ENCODE measurements at places on chromosomes 1 and 21. TPM values are rescaled to one million over a fixed set of nuclear protein-coding genes. Genes with fewer than 3 reads are reported as not detected.

DNA sequence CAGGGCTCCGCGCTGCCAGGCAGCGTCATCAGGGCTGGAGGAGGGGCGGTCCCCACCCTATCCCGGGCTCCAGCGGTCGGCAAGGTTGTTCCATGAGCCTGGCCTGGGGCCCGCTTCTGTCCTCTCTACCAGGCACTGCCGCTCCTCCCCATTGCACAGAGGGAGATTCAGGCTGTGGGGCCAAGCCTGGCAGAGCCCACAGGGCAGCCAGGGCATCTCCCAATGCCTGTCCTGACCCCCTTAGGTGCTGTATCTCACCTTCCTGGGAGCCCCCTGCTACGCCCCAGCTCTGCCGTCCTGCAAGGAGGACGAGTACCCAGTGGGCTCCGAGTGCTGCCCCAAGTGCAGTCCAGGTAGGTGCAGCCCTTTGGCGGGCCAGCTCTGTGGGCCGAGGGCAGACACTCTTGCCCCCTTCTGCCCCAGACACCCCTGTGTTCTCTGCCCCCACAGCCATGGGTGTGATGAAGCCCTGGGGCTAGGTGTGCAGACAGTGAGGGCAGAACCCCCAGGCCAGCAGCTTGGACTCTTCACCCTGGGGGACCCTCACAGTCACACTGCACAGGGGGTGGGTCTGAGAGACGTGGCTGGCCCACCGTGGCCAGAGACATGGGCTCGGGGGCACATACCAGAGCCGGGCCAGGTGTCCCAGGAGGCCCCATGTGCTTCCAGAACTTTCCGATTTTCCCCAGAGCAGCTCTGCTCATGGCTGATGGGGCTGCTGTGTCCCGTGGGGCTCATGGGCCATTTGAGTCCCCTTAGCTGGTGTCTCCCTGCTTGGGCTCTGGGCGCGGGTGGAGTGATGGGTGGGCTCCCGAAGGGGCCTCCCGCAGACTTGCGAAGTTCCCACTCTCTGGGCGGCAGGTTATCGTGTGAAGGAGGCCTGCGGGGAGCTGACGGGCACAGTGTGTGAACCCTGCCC lies 1.6 kb downstream of the TNFRSF14 start:
- DNase-seq, result no peak

DNA sequence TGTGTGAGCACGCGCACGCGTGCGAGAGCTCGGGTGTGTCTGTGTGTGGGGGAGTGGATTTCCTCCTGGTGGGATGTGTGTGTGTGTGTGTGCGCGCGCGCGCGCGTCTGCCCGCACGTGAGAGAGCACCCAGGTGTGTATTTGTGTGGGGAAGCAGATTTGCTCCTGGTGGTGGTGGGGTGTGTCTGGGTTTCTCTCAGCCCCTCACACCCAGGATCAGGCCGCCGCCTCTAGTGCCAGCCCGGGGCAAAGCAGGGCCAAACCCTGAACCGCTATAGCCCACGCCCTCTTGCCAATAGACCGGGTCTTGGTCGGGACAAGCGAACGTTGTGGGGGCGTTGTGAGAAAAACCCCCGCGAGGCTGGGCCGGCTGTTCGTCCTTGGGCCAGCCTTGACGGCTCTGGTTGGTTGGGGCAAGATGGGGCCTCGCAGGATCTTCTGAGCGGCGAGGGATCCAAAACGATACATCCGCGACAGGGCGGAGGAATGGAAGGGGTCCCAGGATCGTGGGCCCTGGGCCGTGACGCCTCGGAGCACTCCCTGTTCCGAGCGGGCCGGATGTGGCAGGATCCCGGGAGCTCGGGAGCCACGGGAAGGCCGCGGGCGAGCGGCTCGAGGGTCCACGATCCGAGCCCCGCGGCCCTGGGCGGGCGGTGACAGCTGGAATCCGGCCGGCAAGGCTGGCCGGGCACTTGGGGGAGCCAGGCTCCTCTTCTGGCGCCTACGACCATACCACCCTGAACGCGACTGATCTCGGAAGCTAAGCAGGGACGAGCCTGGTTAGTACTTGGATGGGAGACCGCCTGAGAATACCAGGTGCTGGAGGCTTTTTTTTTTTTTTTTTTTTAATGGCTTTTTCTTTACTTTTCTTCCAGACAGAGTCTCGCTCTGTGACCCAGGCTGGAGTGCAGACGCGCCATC lies 68.2 kb downstream of the RNF187 start:
- peak; percentile 20 for DNase-seq

- DNase-seq, result peak; percentile 37
These were observed 34.1 kb downstream of the OR2G3 start for GRCh38 chr1:247639381-247639981.

- peak; percentile 50 for DNase-seq
These were observed 103.7 kb downstream of the ABCA4 start for GRCh38 chr1:94017155-94017829.

DNA sequence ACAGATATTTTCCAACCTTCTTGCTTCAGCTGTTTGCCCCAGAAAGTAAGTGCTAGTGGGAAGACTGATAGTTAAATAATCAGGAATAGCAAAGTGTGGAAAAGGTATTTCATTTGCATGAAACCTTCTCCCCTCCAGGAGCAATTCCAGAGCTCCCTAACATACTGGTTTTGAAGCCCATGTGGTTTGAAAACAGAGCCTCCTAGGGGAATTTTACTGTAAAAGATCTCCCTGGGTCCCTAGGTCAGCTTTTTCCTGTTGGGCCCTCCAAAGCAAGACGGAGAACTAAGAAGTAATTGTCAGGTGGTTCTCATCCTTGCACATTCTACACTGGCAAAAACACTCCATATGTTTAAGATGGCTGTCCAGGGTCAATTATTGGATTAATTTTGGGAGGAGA lies 218.7 kb upstream of the FOXD3 start:
- no peak for DNase-seq

DNA sequence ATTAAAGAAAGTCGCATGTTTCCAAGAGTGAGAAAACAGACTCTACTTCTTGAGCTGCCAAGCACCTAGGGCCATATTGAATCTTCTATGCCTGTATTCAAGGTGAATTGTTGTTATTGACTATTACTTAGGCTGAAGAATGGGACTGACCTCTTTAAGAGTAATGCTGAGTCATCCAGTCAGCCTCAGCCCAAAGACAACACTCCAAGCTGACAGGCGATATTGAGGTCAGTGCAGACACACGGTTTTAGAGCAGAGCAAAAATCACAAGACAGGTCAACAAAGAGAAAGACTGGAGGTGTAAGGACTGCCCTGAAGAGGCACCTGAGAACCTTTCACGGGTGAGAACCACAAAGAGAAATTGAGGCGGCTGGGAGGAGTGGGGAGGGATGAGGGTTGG lies 146.9 kb downstream of the MIS18A start:
- no peak for DNase-seq

- no peak for DNase-seq
These were observed 38.6 kb downstream of the SLC45A1 start for GRCh38 chr1:8356256-8357209.

GRCh38 chr1:110159168-110159567 lies 8.9 kb downstream of the SLC6A17 start:
- DNase-seq, result no peak

- DNase-seq, result no peak
These were observed 216.3 kb downstream of the KCNH1 start for GRCh38 chr1:210917560-210918169.

DNA sequence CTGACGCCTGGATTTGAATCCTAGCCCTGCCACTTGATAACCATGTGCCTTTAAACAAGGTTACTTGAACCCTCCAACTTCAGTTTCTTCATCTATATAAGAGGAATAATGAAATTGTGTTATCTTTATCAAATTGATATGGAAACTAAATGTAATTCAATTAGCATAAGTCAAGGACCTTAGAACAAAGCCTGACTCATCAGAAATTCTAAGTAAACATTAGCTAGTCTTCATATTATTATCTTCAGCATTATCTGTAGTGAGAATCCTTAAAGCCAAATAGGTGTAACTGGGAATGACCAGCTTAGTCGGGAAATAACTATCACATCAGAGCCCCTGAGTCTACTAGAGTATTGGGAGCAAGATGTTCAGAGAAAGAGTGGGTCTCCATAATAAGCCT lies 6.6 kb downstream of the SELL start:
- no peak for DNase-seq

DNA sequence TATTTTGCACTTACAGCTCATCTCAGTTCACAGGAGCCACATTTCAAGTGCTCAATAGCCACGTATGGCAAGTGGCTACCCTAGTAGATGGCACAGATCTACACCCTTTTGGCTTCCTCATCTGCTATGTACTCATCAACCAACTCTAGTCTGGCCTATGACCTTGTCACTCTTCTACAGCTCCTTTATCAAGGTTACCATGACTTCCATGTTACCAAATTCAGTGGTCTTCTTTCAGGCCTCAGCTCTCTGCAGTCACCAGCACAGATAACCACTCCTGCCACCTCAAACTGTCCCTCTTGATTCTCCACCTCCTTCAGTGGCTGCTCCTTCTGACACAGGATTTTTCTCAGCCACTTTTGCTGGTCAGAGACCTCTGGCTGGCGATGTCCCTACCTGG lies 11.7 kb upstream of the USP48 start:
- no peak for DNase-seq

DNA sequence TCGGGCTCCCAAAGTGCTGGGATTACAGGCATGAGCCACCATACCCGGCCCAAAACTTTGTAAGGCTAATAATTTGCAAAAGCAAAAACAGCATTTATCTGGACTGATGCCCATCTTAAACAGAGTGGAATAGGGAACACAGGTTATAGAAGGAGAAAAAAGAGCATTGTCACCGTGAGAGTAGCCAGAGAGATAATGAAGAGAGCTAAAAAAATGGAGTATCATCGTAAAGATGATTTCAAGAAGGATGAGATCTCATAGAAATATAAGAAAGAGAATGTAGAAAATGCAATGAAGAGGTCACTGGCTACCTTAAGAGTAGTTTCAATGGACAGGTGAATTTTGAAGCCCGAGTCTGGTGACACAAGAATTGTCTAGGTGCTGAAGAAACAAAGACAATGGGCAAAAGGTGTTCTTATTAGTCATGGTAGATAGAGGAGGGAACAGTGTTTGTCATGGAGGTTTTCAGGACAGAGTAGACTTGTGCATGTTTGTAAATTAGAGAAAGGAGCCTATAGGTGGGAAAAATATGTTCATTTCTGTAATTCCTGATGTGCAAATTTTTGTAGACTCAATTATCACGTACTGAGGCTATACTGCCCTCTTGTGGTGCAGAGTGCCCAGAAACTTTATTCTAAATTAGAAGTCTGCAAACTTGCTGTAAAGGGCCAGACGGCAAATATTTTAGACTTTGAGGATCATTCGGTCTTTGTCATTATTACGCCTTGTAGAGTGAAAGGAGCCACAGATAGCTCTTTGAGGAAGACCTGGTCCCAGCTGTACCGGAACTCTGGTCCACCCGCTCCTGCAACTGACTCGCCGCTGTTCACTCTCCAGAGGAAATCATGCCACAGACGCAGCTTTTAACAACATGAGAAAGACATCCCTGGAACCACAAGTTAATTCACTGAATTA lies 8.1 kb upstream of the TMEM183A start:
- peak; percentile 63 for DNase-seq

DNA sequence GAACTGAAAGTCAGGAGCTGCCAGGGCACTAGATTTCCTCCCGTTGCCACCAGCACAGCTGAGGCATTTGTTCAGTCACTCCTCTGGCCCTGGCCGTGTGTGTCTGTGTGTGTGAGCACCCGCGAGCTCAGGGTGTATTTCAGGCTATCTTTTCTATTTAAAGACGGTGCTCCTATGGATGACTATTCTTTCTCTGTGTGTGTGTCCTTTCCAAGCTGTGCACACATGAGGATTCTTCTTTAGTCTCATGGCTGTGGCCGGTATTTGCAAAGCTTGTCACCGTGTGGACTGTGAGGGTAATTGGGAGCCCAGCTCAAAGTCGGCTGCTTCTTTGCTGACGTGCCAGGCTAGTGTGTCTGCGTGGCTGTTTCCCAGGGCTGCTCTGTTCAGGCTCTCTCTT lies 3.0 kb upstream of the KCND3 start:
- DNase-seq, result no peak

Gene FCER1G
- 2.0 TPM for total RNA-seq

Gene HES5
- total RNA-seq, result 0.17 TPM

Gene LEMD1
- total RNA-seq, result 2.5 TPM

Gene SERPINC1
- total RNA-seq, result not detected
